ENCODE measurements at places on chromosomes 1 and 21.
A peak's percentile ranks its signal among the peaks of the same experiment; 100 is the strongest.

DNA sequence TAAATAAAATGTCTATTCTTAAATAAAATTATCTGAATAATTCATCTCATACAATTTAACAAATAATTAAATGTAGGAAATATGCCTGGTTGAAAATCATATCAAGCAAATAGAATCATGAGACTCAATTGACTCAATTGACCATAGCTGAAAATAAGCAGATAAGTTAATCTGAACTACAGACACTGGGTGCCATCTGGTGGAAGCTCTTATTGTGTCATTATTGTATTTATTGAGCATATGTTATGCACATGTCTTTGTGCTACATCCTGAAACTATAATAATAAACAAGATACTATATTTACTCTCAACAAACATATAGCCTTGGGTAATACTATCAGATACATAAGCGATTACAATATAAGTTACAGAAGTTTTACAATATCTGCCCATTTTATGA lies 41.0 kb downstream of the BRINP3 start:
- no peak for DNase-seq

GRCh38 chr1:156126630-156127534 lies 12.4 kb downstream of the LMNA start:
- DNase-seq = peak; percentile 84

DNA sequence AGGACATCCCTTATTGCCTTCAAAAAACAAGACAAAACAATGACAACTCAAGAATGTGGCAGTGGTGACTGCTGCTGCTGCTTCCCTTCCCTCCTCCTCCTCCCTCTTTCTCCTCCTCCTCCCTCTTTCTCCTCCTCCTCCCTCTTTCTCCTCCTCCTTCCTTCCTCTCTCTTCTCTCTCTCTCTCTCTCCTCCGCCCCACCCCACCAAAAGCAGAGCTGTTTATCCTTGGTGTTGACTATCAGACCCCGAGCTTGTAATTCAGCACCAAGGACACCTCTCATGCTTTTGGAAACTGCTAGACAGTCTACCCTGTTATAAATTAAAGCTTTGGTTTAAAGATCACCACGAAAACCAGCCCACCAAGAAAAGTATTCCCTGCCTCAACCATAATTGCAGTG lies 72.4 kb upstream of the IFNAR2 start:
- no peak for DNase-seq

DNA sequence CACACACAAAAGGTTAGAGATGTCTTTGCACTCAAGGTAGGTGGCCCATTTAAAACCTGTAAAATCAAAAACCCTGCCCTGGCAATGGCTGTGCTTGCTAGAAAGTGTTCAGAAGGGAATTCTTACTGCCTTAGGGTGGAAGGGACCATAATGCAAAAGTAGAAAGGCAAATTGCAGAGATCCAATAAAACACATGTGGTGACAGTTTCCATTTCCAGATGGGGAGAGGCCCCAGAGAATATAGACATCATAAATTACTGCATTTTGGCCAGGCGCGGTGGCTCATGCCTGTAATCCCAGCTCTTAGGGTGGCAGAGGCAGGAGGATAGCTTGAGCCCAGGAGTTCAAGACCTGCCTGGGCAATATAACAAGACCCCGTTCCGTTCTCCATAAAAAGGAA lies 13.0 kb downstream of the FMO1 start:
- DNase-seq = no peak

GRCh38 chr21:16537501-16537900 lies 807.7 kb downstream of the USP25 start:
- DNase-seq = no peak

DNA sequence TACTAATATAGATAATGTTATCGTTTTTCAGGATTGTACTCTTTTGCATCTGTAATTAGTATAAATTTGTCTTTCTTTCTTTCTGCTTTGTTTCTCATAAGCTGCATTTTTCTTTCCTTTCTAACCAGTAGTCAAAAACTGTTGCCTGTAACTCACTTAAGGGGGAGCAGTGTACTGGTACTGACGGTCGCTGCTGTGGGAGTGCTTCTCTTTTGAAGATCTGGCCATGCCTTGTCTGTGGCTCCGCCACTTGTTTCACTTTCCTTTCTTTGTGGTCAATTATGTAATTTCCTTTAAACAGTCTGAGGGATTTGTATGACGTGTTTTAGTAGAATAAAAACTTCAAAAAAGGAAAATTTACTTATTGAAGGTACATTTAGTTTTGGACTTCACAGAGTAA lies 37.0 kb downstream of the MIA3 start:
- DNase-seq = peak; percentile 24

DNA sequence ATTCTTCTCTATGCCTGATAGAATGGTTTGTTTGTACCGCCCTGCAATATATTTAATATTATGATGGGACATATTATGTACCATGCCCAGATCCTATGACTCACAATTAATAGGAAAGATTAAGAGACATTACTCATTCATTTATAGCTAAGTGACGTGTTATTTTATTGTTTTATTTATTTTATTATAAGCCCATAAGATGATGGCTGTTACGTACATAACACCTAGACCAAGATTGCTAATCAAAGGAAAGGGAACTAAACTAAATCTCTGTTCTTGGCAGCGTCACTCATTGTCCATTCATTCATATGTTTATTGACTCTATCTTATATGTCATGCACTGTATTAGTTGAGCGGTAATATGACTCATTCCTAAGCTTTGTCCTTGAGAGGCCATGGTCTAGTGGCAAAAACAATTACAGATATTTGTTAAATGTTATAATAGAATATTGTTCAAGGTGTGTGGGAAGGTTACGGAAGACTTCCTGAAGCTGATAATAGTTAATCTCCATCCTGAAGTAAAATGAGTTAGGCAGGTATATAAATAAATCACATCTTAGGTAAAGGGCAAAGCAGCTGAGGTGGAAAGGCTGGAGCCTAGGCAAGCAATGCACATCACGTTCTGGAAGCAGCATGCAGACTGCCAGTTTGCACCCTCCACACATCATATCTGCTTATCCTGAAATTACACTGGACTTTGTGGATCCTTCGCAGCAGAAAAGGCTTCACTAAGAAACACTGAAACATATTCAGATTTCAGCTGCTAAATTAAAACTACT lies 16.6 kb upstream of the CD55 start:
- DNase-seq = no peak

GRCh38 chr1:1833916-1834325 lies 55.7 kb upstream of the NADK start:
- DNase-seq = no peak

DNA sequence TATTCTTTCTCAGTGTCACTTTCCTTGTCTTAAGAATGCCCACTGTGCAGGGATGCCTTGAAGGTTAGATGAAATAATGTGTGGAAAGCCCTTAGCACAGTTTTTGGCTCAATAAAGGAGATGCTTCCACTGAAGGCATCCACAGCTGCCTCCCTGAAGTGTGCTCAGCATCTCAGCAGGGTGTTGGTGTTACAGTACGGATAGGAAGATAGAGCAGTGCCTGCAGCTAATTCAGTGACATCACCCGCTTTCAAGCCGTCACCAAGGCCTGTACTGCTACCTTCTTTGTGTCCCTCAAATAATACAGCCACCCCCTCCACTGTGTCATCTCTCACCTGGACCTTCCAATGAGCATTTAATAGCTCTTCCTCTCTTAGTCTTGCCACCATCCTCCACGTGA lies 59.0 kb downstream of the NDUFS5 start:
- no peak for DNase-seq

DNA sequence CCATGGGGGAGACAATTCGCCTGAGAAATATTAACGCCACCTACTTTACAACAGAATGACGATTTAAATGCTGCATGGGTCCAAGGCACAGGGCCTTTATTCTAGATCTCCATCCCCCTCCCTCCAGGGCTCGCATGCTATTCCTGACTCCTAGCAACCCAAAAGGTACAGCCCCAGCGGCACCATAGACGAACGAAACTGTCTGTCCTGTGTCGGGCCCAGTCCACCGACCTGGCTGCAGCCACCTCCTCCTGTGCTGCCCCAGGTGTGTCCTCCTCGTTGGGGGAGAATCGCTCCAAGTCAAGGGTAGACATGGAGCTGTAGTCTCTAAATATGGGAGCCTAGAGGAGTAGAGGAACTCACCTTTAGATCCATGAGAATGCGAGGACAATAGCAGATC lies 196.5 kb downstream of the TOMM20 start:
- DNase-seq = no peak

- DNase-seq = no peak
Observed at GRCh38 chr1:85952460-85952859, 204.1 kb downstream of the COL24A1 start.

GRCh38 chr1:24094554-24094953 lies 17.4 kb downstream of the MYOM3 start:
- no peak for DNase-seq

DNA sequence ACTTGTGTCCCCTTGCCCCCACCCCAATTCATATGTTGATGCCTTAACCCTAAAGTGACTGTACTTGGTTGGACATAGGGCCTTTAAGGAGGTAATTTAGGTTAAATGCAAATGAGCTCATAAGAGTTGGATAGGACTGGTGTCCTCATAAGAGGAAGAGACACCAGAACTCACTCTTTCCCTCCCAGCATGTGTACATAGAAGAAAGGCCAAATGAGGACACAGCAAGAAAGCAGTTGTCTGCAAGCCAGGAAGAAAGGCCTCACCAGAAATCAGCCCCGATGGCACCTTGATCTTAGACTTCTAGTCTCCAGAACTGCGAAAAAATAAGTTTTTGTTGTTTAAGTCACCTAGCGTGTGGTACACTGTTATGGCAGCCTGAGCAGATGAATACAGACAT lies 45.5 kb downstream of the RAB3GAP2 start:
- DNase-seq = no peak

DNA sequence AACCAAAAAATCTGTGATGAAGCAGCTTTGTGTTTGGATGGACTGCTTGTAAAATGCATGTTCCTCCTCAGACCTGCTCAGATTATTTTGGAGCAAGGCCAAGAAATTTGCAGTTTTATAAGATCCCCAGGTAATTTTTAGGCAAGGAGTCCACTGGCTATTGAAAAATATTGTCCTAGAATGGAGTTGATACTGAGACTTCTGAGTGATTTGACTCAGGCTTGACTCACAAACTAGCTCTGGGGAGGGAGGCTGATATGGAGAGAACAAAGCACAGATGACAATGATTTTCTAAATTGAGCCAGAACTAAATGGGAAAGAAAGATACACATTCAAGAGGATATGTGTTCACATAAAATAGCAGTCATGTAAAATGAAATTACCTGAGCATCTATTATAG lies 36.7 kb downstream of the AGL start:
- DNase-seq = no peak

DNA sequence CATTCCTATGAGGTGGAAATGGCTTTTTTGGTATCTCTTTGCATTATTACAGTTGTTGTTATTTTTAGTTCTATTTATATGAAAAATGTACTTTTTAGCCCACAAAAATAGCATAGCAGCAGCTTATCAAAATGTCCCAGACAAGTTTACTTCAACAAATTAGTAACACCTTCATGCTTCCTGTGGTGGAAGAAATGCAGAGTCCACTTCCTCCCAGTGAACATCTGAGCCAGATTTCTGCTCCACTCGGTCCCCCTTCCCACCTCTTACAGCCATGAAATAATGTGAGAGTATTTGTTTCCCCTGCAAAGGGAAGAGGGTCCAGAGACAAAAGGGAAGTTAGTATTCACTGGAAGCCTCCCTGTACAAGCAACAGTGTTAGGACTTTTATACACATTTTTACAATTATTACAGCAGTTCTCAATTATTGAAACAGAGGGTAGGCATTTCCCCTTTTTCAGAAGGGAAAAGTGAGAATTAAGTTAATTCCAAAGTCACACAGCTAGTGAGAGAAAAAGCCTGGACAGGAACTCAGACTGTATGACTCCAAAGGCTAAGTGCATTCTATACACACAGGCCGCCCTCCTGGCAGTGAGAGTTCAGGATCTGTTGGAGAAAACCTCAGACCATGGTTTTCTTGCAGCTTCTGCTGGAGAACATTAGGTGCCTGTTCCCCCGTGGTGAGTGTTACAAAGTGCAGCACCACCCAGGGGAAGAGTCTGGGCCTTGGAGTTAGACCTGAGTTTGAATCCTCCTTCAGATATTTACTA lies 126.5 kb downstream of the PBX1 start:
- no peak for DNase-seq

DNA sequence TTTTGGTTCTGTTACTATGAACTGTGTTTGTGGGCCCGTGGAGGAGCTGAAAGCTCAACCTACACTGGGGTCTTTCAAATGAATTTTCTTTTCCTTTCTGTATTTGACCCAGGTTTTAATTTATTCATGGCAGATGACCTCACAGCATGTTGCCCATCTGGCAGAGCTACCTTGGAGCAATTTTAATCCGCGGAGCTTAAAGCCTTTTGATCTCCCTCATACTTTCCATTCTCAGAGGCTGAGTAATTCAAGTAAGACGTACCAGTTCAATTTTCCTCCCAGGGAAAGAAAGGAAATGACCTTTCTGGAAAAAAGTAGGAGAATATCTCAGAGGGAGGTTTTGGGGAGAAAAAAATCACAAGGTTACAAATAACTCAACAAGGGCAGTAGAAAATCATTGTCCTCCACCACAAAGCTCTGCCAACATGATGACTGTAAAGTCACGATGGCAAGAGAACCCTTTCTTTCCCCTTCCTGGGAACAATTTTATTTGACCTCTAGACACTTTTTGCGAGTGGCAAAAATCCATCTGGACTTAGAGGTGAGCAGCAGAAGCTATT lies 21.6 kb upstream of the PCP4 start:
- DNase-seq = no peak

DNA sequence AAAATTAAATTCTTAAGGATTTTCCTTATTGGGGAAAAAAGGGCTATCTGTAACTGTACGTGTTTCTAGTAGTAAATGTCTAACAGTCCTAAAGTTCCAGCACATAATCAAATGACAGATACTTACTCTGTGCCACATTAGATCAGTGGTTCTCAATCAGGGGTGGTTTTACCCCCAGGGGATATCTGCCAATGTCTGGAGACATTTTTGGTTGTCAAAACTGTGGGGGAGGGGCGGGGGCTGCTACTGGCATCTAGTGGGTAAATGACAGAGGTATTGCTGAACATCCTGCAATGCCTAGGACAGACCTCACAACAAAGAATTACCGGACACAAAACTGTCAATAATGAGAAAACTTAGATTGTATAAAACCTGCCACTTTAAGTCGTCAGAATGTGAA lies 33.4 kb upstream of the PTPRC start:
- no peak for DNase-seq

GRCh38 chr1:19055701-19056100 lies 99.2 kb upstream of the IFFO2 start:
- no peak for DNase-seq

GRCh38 chr1:12095452-12096263 lies 32.6 kb downstream of the TNFRSF8 start:
- DNase-seq = no peak

DNA sequence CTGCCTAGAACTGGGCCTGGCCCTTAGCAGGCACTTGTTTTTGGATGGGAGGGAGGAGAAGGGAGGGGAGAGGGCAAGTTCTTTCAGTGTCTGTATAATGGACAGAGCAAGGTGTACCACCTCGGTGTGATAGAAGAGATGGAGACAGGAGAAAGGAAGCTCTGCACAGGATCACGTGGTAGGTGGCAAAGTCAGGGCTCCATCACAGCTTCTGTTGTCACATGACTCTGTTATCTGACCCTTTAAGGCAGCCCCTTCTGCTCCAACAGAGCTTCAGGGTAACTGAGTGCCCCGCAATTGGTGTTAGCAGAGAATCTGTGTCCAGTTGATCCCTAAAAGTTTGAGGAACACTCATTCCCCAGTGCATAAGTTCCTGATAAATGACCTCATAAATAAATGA lies 16.5 kb upstream of the ETS2 start:
- DNase-seq = no peak

All from stimulated activated CD4-positive, alpha-beta T cell treated with anti-CD3 and anti-CD28 coated beads, Interleukin-1b, Interleukin-23, amount 100 ng/mL, for 24 hours (primary cell).